Activated CD8-positive, alpha-beta memory T cell treated with anti-CD3 and anti-CD28 coated beads, Interleukin-2, amount 10 ng/mL, durations not matched to agents 7 days and 5 days (primary cell): ENCODE measurements at places on chromosomes 16 and 17. TPM values are rescaled to one million over a fixed set of nuclear protein-coding genes. Genes with fewer than 3 reads are reported as not detected.

GRCh38 chr16:85611194-85611443, 2.0 kb upstream of the GSE1 start:
- DNase-seq, result no peak

GRCh38 chr17:16923097-16923903, 48.6 kb downstream of the TNFRSF13B start:
- DNase-seq, result no peak

DNA sequence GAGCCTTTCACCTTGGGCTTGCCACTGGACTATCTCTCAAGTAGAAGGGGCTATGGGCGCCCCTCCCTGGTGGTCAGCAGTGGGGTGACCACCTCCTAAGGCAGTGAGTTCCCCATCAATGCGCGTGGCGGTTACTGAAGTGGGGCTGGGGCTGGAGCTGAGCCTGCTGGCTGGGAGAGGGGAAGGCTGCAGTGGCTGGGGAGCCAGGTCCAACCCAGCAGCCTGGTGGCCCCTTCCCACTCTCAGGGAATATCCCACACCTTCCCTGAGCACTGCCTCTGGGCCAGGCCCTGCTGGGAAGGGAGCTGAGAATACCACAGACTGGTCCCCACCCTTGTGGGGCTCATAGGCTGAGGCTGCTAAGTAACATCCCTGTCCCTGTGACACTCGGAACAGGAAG, 19.8 kb upstream of the MPRIP start:
- no peak for DNase-seq

DNA sequence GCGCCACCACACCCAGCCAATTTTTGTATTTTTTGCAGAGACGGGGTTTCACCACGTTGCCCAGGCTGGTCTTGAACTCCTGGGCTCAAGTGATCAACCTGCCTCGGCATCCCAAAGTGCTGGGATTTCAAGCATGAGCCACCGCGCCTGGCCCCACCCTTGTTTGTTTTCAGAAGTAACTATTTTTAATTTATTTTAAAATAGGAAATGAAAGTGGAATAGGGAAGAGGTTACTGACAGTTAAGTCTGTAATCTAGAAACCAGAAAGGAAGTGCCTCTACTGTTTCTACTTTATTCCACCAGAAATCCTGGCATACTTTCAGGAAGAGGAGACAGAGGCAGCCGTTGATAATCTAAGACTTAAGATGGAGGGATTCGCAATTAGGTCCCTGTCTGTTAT, 225.6 kb downstream of the TANC2 start:
- no peak for DNase-seq

The HBA1 gene
- total RNA-seq, result not detected

DNA sequence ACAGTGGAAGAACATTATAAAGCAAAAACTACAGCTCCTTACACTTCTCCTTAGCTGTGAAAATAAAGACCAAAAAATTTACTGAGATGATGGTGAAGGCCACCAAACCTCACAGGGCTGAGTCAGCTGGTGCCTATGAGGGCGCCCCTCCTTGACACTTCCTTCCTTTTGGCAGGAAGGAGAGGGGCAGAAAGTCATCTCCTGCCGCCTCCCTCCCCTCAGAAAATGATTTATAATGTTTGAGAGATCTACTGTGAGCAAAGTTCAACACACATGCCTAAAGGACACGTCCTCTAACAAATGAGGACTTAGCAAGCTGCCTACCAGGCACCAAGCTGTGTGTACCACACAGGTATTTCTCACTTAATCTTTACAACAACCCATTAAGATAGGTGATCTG, 245.7 kb downstream of the PRKCA start:
- DNase-seq, result peak; percentile 89

The XAF1 gene
- total RNA-seq, result 491 TPM

The CX3CL1 gene
- total RNA-seq, result not detected
